Naive thymus-derived CD4-positive, alpha-beta T cell (primary cell): ENCODE measurements at places on chromosomes 13 and 19.

DNA sequence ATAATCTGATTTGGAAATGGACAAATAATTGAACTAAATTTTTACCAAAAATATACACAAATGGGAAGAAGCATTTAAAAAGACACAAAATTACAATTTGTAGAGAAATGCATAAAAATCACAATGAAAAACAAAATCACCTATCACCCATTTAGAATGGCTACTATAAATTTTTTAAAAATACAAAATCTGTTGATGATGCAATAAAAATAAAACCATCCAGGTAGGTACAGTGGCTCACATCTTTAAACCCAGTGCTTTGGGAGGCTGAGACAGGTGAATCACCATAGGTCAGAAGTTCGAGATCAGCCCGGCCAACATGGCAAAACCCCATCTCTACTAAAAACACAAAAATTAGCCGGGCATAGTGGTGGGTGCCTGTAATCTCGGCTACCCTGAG is 23.5 kb downstream of the ZNF43 start:
- no peak overlapping the region for H3K27ac ChIP-seq
- H3K4me1 ChIP-seq, result no peaks in the 10 kb centered on the region
- no peak for DNase-seq
- no peaks in the 10 kb centered on the region for H3K27me3 ChIP-seq
- peaks cover 24% of the 10 kb centered on the region for H3K36me3 ChIP-seq

- no peaks in the 10 kb centered on the region for H3K27me3 ChIP-seq
- H3K4me3 ChIP-seq, result no peak overlapping the region
- no peaks in the 10 kb centered on the region for H3K4me1 ChIP-seq
- DNase-seq, result no peak
Observed at GRCh38 chr13:38283346-38283745, 66.3 kb upstream of the UFM1 start.

- no peak overlapping the region for H3K4me3 ChIP-seq
- no peaks in the 10 kb centered on the region for H3K4me1 ChIP-seq
- H3K27me3 ChIP-seq, result no peaks in the 10 kb centered on the region
- DNase-seq, result no peak
- no peaks in the 10 kb centered on the region for H3K36me3 ChIP-seq
- no peak overlapping the region for H3K27ac ChIP-seq
Observed at GRCh38 chr13:108005231-108005630, 210.1 kb downstream of the LIG4 start.

GRCh38 chr13:45538382-45538781 is 73.6 kb downstream of the COG3 start:
- DNase-seq, result no peak
- H3K36me3 ChIP-seq, result peaks cover 6% of the 10 kb centered on the region
- no peaks in the 10 kb centered on the region for H3K27me3 ChIP-seq
- H3K4me1 ChIP-seq, result no peaks in the 10 kb centered on the region

- peaks cover 10% of the 10 kb centered on the region for H3K4me1 ChIP-seq
- no peak for DNase-seq
- peaks cover 5% of the 10 kb centered on the region for H3K36me3 ChIP-seq
- H3K27ac ChIP-seq, result no peak overlapping the region
Observed at GRCh38 chr19:542173-542866, 1.5 kb upstream of the GZMM start.

- no peak for DNase-seq
- no peak overlapping the region for H3K27ac ChIP-seq
Observed at GRCh38 chr19:47742634-47743033, 2.7 kb upstream of the NOP53 start.

DNA sequence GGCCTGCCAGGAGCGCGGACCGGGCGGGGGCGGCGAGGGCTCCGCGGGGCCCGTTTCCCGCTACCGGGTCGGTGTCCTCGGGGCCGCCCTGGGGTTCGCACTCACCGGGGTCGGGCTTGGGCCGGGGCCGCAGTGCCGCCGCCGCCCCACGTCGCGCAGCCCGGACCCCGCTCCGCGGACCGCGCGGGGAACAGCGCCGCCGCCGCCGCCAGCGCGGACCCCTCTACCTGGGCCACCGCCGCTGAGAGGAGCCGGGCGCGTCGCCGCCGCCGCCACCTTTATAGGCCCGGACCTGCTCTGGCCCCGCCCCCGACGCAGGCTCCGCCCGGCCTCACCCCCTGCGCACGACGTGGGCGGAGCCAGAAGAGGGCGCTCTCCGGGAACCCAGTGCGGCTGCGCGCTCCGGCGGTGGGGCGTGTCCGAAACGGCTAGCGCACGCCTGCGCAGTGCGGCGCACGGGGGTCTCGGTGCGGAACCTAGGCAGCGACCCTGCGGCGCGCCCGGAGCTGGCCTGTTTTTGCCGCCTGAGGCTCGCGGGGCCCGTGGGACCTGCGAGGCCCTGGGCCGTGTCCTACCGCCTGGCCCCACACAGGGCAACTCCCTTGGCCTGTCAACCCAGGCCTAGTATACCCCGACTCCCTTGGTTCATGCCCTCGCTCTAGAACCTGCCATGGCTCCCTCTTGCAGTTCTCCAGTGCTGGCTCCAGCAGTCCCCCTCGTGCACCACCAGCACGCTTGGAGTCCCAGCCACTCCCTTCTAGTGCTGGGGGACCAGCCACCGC is at the start of gene MKNK2:
MKNK2 (minus strand) TSS at position 254 of the 782 bp plus-strand sequence. CDS start 393 bp downstream, outside the sequence.
- no peaks in the 10 kb centered on the region for H3K27me3 ChIP-seq
- H3K4me3 ChIP-seq, result peak within 1 kb of the TSS; percentile 98
- DNase-seq, result peak; percentile 89

- peak; percentile 63 for DNase-seq
- H3K36me3 ChIP-seq, result no peaks in the 10 kb centered on the region
- H3K4me1 ChIP-seq, result peaks cover 51% of the 10 kb centered on the region
- H3K27ac ChIP-seq, result peak overlapping the region; percentile 74
- no peaks in the 10 kb centered on the region for H3K27me3 ChIP-seq
Observed at GRCh38 chr13:114140131-114140905, 7.9 kb upstream of the RASA3 start.

- no peaks in the 10 kb centered on the region for H3K27me3 ChIP-seq
- no peak overlapping the region for H3K27ac ChIP-seq
- DNase-seq, result no peak
- H3K4me3 ChIP-seq, result no peak overlapping the region
- H3K36me3 ChIP-seq, result no peaks in the 10 kb centered on the region
Observed at GRCh38 chr13:42363941-42364612, 92.1 kb downstream of the AKAP11 start.

DNA sequence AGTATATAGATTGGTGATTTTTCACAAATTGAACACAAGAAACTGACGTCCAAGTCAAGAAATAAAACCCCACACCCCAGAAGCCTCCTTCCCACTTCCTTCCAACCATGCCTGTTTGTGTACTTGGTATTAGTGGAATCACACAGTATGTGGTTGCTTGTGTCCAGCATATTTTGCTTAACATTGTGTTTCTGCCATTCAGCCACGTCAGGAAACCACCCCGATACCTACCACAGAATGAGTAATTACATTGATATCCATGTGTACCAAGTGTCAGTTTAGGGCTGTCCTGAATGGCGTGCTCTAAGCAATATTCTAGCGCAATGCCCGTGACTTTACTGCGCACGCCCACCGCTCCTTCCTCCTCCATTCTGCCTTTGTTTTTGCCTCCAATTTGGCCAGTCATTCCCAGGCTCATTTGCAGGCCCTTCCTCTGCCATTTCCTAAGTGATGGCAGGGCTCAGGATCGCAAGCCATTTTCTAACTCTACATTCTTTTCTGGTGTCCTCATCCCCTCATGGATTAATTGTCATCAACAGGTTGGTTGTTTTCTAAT is 25.9 kb upstream of the MPHOSPH8 start:
- no peak for DNase-seq
- no peak overlapping the region for H3K27ac ChIP-seq
- no peaks in the 10 kb centered on the region for H3K4me1 ChIP-seq
- H3K4me3 ChIP-seq, result no peak overlapping the region
- no peaks in the 10 kb centered on the region for H3K36me3 ChIP-seq
- H3K27me3 ChIP-seq, result no peaks in the 10 kb centered on the region

DNA sequence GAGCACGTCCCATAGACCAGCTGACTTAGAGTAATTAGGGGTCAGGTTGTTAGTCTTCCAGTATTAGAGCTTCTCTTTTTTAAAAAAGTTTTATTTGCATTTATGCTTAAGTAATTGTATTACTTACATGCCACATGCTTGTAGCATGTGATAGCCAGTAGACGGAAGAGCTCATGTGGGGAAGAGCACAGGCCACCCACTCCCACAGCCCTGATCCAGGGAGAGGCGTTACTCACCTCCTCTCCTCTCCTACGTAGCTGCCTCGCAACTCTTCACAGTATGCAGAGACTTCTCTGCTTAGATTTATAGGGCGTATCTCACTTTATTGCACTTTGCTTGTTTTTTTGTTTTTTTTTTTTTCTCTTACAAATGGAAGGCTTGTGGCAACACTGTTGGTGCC is 95.3 kb upstream of the TEX29 start:
- H3K27ac ChIP-seq, result no peak overlapping the region
- H3K4me1 ChIP-seq, result no peaks in the 10 kb centered on the region
- no peak overlapping the region for H3K4me3 ChIP-seq
- no peak for DNase-seq
- no peaks in the 10 kb centered on the region for H3K27me3 ChIP-seq

GRCh38 chr13:40983259-40983658 is 35.9 kb downstream of the ELF1 start:
- no peaks in the 10 kb centered on the region for H3K27me3 ChIP-seq
- DNase-seq, result no peak
- H3K4me1 ChIP-seq, result peaks cover 29% of the 10 kb centered on the region
- peak overlapping the region; percentile 19 for H3K4me3 ChIP-seq

GRCh38 chr13:112246731-112247470 is 129.3 kb upstream of the SPACA7 start:
- H3K27me3 ChIP-seq, result no peaks in the 10 kb centered on the region
- no peak overlapping the region for H3K4me3 ChIP-seq
- no peaks in the 10 kb centered on the region for H3K36me3 ChIP-seq

GRCh38 chr13:67740871-67741535 is 510.9 kb upstream of the PCDH9 start:
- no peak overlapping the region for H3K4me3 ChIP-seq
- no peaks in the 10 kb centered on the region for H3K36me3 ChIP-seq
- DNase-seq, result no peak
- no peaks in the 10 kb centered on the region for H3K27me3 ChIP-seq
- H3K4me1 ChIP-seq, result no peaks in the 10 kb centered on the region

DNA sequence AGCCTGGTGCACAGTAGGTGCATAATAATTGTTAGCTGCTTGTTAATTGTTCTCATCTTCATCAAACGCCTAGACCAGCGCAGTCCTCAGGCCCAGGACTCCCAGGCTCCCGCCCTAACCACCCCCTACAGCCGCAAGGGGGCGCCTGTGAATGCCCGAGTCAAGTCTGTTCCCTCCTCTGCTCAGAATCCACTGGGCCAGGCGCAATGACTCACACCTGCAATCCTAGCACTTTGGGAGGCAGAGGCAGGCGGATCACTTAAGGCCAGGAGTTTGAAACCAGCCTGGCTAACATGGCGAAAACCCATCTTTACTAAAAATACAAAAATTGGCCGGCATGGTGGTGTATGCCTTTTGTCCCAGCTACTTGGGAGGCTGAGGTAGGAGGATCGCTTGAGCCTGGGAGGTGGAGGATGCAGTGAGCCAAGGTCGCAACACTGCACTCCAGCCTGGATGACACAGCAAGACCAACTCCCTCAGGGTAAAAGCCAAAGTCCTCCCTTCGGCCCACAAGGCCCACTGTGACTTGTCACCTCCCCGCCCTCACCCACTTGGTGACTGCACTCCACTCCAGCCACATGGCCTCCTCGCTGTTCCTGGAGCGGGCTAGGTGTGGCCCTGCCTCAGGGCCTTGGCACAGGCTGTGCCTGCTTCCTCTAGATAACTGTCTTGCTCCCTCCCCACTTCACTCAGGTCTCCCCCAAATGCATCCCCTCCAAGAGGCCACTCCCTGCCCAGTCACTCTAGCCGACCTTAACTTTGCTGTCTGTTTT is 9.1 kb downstream of the ZNF653 start:
- H3K27ac ChIP-seq, result no peak overlapping the region
- no peaks in the 10 kb centered on the region for H3K4me1 ChIP-seq
- no peaks in the 10 kb centered on the region for H3K36me3 ChIP-seq
- peak; percentile 49 for DNase-seq

DNA sequence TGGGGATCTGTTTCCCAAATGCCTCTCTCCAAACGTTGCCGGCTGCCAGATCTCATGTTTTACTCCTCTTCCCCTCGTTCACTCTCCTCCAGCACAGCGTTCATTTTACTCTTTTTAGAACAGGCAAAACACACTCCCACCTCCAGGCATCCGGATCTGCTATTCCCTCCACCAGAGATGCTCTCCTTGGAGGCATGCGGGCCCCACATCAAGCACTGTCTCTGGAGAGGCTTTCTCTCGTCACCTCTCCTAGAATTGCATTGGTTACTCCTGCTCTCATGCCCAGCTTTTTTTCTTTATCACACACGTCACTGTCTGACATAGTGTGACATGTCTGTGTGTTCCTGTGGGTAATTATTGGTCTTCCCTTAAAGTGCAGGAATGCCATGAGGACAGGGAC is 20.1 kb upstream of the MYADM start:
- H3K27ac ChIP-seq, result no peak overlapping the region
- no peak overlapping the region for H3K4me3 ChIP-seq
- no peaks in the 10 kb centered on the region for H3K36me3 ChIP-seq
- H3K4me1 ChIP-seq, result no peaks in the 10 kb centered on the region

DNA sequence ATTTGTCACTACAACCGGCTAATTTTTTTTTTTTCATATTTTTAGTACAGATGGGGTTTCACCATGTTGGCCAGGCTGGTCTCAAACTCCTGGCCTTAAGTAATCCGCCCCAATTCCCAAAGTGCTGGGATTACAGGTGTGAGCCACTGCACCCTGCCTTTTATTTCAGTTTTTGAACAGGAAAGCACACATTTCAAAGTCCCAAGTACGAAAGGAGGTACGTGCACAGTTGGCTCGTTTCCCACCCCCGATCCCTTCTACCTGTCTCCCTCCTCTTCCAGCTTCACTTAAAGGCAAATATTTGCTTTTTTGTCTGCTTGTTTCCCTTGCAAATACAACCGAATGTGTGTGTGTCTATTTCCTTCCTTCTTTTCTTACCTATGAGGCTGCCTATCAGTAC is 30.5 kb downstream of the ZIC5 start:
- H3K4me1 ChIP-seq, result no peaks in the 10 kb centered on the region
- no peak for DNase-seq
- no peak overlapping the region for H3K4me3 ChIP-seq
- peaks cover 3% of the 10 kb centered on the region for H3K27me3 ChIP-seq
- H3K27ac ChIP-seq, result no peak overlapping the region

- H3K4me3 ChIP-seq, result no peak overlapping the region
- no peaks in the 10 kb centered on the region for H3K27me3 ChIP-seq
- no peak for DNase-seq
- no peaks in the 10 kb centered on the region for H3K36me3 ChIP-seq
- no peaks in the 10 kb centered on the region for H3K4me1 ChIP-seq
- no peak overlapping the region for H3K27ac ChIP-seq
Observed at GRCh38 chr13:105033999-105034398, 1501.5 kb downstream of the EFNB2 start.

GRCh38 chr13:80312967-80313366 is 28.0 kb downstream of the SPRY2 start:
- DNase-seq, result no peak
- no peaks in the 10 kb centered on the region for H3K4me1 ChIP-seq
- no peak overlapping the region for H3K27ac ChIP-seq
- no peaks in the 10 kb centered on the region for H3K36me3 ChIP-seq
- H3K27me3 ChIP-seq, result no peaks in the 10 kb centered on the region
